ENCODE measurements at places on chromosomes 16 and 17.

- DNase-seq = no peak
These were observed 683.1 kb upstream of the SALL1 start for GRCh38 chr16:51834133-51834532.

- DNase-seq = peak; percentile 87
These were observed 726 bp upstream of the SETD1A start for GRCh38 chr16:30956601-30957455.

- DNase-seq = no peak
These were observed 639.1 kb downstream of the MAF start for GRCh38 chr16:78961464-78961863.

- DNase-seq = no peak
These were observed 5.7 kb downstream of the BECN1 start for GRCh38 chr17:42818379-42818778.

- DNase-seq = no peak
These were observed 18.7 kb upstream of the OR3A1 start for GRCh38 chr17:3316836-3317235.

DNA sequence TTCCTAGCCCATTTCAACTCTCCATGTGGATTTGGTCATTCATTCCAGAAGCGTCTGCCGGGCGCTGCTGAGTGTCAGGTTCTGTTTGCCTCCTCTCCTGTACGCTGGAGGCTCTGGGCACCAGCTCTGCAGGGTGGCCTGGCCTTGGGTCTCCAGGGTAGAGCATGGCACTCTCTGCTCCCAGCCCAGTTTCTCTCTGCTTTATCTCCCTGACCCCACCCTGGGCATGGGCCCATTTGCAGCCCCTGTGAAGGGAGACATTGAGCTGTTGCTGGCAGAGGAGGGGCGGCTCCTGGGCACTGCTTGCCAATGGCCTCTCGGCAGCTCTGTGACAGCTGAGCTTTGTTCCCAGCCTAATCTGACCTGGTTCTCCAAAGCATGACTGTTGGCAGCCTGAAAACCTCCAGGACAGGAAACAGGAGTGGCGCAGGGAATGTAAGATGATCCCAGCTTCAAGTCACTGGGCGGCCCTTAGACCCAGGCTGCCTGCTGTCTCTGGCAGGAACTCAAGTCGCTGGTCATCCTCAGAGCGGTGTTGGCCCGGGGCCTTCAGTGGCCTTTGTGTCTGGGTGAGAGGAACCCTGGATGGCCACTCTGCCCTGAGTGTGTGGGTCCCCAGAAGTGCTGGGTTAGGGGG is 146.8 kb downstream of the SEC14L1 start:
- DNase-seq = no peak

DNA sequence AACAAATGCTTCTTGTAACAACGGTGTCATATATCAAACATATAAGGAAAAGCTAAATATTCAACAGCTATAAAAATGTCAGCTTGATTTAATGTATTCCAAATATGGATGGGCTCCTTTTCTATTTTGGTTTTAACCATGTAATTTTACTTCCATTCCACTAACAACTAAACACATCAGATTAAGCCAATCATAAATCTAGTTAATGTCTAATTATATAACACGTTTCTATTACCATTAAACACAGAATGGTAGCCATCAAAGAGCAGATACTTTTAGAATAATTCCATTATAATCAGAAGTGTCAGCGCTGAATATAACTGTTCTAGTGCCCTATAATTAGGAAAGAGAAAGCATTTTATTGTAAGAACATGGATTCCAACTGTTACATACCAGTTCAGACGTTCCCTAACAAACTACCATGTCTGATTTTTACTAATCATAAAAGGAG is 10.0 kb downstream of the CMC2 start:
- DNase-seq = no peak

- DNase-seq = no peak
These were observed 134.9 kb downstream of the CCT6B start for GRCh38 chr17:34826332-34826731.

DNA sequence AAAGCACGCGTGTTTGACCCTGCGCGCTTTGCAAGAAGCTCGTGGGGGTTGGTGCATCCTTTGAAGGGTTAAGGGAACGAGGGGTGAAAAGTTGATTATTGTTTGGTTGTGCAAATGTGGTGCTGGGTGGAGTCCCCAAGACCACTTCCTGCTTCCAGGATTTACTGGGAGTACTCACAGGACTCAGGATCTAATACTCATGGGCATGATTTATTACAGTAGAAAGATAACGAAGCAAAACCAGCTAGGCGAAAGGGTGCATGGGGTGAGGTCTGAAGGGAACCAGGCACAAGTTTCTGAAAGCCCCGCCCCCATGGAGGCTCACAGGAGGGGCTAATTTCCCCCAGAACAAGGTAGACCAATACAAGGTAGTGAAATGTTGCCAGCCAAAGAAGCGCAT is 58.8 kb downstream of the RPTOR start:
- no peak for DNase-seq

DNA sequence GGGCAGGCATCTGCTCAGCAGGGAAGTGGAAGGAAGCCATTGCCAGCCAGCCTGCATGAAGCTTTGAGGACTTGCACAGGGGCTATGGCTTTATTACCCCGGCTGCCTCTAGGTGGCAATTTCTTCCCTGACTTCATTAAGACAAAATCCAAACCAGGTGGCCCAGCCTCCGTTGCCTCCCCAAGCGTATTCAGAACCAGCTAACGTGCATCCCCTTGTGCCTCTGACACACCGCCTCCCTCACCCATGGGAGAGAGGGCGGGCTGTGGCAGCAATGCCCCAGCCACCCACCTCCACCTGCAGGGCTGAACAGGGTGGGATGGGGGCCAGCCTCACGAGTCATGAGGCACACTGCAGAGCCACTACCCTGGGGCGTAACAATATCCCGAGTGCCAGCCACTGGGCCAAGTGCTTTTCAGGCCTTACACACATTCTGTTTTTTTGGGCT is 6.8 kb downstream of the KIFC3 start:
- peak; percentile 25 for DNase-seq

DNA sequence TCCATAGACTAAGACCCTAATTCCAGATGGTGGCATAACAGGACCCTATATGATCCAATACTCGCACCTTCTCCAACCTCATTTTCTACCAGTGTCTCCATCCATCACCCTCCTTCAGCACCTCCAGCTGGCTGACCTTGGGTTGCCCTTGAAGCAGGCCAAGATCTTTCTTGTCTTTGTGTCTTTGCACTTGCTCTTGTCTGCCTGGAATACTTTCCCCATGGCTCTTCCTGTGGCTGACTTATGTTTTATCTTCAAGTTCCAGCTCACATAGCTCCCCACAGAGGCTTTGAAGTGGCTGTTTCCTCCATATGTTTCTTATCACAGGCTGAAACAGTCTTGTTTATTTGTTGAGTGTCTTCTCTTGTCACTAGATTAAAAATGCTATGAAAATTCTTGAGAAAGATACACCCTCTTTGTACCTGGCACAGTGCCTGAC is 29.6 kb upstream of the MMD start:
- DNase-seq = no peak

- no peak for DNase-seq
These were observed 3.5 kb downstream of the GSG1L start for GRCh38 chr16:28059841-28060575.

DNA sequence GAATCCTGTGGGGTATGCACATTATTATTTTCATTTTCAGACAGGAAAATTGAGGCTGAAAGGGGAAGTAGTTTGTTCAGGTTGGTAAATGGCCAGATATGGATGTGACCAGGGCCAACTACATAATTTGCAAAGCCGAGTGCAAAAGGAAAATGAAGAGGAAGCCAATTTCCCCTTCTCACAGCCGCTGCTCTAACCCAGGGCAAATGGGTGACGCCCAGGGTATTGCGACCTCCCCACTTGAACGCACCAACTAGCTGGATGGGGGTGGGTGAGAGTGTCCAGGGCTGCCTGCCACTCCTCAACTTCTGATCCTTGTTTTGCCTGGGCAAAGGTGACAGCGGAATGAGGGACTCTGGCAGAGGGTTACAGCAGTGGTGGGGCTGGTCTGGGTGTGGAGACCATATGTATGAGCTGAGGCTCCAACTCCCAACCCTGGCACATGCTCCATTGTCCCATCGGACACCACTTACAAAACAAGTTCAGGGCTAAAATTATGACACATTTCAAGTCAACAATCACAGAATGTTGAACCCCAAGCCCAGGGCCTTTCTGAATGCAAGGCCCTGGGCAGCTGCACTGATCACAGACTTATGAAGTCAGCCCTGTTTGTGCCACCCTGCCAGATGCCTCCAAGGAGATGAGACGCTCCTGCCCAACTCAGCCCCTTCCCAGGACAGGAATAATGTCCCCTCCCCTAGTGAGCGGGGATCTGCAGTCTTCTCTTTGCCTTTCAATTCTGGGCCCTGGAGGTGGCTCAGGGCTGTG is 1.7 kb downstream of the ANKRD40CL start:
- DNase-seq = no peak
